ENCODE measurements at places on chromosomes 2 and 18.

DNA sequence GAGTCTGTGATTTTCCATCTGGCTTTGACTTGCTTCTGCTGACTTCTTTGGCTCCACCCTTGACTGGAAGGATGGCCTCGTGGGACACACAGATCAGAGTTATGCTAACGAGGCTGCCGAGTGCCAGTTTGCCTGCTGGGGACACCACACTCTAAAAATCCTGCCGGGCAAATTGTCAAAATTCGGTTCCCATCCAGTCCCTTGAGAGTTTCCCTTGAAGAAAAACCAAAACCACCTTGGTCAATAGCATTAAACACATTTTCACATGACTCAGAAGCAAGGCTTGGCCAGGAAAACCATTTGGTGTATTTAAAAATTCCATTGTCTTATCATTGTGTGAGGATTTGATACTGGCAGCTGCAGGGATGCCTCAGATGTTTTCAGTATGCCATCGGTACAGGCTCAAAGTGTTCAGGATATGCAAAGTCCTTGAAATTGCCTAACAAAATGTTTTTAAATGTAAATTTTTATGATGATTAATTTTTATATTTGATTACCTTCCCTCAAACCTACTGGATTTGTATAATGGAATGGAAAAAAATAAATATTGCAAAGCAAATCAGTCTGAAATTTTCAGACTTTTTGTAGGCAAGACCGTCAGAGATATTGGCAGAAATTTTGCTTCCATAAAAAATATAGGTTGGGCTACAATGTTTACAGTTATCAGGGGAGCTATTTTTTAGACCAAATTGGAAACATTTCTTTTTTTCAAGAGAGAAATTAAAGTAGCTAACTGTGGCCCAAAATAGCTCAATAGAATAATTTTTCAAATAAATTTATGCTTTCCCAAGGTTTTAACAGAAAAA, 41.6 kb downstream of the KCNE4 start:
- no peak for DNase-seq

- no peak for DNase-seq
These were observed 34.1 kb upstream of the SLC39A10 start for GRCh38 chr2:195622966-195623365.

DNA sequence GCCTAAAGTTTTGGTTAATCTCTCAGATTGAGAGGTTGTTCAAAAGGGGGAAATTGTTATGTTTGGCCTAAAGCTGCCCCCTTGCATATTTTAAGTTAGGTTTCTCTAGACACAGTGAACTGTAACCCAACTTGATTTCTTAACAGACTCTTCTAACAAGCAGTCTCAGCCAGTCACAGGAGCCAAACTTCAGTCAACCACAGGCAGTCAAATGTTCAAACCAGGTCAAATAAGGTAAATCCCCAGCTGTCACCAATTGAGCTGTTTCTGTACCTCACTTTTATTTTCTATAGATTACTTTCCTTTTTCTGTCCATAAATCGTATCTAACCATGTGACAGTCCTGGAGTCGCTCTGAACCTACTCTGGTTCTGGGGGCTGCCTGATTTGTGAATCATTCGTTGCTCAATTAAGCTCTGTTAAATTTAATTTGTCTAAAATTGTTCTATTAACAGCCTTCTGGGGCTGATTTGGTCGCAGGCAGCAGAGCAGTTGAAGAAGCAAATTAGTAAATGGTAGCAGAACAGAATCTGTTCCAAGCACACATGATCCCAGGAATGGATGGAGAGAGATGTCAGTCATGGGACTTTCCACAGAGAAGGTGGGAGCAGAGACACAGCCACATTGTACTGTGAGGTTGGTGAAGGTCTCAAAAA, 16.4 kb upstream of the NFU1 start:
- DNase-seq = no peak

- no peak for DNase-seq
These were observed 124.7 kb downstream of the QPCT start for GRCh38 chr2:37469126-37469525.

GRCh38 chr2:11688222-11689069, 18.5 kb upstream of the NTSR2 start:
- no peak for DNase-seq

GRCh38 chr2:126803434-126803775, 95.3 kb upstream of the TEX51 start:
- DNase-seq = no peak

- DNase-seq = no peak
These were observed 175.4 kb upstream of the SPRED2 start for GRCh38 chr2:65607662-65608305.

- DNase-seq = no peak
These were observed 40.2 kb upstream of the MCFD2 start for GRCh38 chr2:46955764-46956163.

GRCh38 chr18:49490246-49490762, 3.3 kb upstream of the C18orf32 start:
- DNase-seq = no peak

DNA sequence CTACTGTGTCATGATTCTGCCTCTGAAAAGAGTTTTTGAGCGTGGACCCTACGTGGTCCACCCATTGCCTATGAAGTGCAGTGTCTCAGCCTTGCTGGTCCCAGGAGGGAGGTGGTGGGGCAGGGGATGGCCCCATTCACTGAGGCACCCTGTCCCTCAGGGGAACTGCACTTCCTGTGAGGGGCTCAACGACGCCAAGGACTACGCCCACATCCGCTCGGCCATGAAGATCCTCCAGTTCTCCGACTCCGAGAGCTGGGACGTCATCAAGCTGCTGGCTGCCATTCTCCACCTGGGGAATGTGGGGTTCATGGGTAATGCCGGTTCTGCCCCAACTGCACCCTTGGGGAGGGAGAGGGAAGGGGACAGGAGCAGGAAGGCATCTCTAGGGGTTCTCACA, 42.5 kb downstream of the MYO7B start:
- no peak for DNase-seq

DNA sequence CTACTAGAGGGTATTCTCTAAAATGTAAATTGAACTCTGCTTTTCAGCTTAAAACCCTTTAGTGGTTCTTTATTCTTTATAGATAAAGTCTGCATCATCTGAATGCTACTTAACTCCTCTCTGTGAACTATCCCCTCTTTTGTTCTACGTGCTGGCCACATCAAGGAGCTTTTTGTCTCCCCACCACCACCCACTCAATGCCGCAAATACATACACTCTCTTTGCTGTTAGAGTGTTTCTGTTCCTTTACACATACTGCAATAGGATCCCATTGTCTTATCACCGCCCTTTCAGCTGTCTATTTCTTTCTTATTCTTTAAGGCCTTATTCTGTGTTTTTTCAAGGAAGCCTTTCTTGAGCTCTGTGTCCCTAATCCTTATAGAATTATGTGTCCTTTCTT, 83.3 kb downstream of the EML4 start:
- no peak for DNase-seq

- no peak for DNase-seq
These were observed 26.8 kb downstream of the HPCAL1 start for GRCh38 chr2:10329580-10329879.

GRCh38 chr18:56291294-56291693, 347.1 kb downstream of the TXNL1 start:
- no peak for DNase-seq

DNA sequence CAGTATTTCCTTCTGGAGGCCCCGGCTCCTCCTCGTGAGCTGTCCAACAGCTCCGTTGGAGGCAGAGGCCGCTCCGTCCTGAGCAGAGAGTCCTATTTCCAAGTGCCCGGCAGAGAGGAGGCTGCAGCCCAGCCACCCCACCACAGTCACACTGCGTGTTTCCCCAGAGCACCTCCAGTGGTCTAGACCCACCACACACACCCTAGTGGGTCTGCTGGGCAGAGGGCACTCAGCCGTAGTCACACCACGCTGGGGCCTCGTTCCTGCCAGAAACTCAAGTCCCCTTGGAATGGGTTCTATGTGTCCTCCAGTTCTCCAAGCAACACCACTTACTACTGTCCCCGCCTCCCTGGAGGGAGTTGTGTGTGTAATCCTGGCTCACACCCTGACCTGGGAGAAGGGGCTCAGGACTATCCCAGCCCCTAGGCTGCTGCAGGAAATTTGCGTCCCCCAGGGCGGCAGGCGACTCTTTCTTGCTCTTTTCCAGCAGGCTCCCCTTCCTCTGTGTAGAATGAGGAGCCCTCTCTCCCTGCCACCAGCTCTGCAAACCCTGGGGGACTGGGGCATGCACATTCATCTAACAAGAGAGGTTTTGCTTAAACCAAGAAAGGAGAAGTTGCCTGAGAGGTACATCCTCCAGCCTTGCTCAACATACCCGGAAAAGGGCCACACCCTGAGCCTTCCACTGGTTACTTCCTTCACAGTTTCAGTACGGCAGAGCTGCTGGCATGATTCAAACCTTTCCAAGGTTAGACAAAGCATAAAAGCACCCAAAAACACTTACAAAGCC, 114.1 kb downstream of the NDUFA10 start:
- no peak for DNase-seq

DNA sequence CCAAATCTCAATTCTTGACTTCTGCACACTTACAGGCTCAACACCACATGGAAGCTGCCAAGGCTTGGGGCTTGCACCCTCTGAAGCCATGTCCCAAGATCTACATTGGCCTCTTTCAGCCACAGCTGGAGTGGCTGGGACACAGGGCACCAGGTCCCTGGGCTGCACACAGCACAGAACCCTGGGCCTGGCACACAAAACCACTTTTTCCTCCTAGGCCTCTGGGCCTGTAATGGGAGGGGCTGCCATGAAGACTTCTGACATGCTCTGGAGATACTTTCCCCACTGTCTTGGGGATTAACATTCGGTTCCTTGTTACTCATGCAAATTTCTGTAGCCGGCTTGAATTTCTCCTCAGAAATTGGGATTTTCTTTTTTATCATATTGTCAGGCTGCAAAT, 29.9 kb downstream of the SP9 start:
- DNase-seq = no peak

GRCh38 chr18:12420821-12421421, 13.2 kb downstream of the PRELID3A start:
- DNase-seq = no peak

- DNase-seq = no peak
These were observed 417 bp downstream of the IL1B start for GRCh38 chr2:112836163-112836560.

GRCh38 chr2:46898024-46898423, 17.6 kb downstream of the MCFD2 start:
- no peak for DNase-seq

GRCh38 chr2:74275228-74275627, 68.0 kb downstream of the SLC4A5 start:
- no peak for DNase-seq

GRCh38 chr2:237283131-237283928, 130.6 kb downstream of the COL6A3 start:
- DNase-seq = no peak

GRCh38 chr18:78751664-78752063, 228.0 kb upstream of the SALL3 start:
- no peak for DNase-seq

- DNase-seq = no peak
These were observed 61.1 kb upstream of the RPL31 start for GRCh38 chr2:100940766-100941645.

DNA sequence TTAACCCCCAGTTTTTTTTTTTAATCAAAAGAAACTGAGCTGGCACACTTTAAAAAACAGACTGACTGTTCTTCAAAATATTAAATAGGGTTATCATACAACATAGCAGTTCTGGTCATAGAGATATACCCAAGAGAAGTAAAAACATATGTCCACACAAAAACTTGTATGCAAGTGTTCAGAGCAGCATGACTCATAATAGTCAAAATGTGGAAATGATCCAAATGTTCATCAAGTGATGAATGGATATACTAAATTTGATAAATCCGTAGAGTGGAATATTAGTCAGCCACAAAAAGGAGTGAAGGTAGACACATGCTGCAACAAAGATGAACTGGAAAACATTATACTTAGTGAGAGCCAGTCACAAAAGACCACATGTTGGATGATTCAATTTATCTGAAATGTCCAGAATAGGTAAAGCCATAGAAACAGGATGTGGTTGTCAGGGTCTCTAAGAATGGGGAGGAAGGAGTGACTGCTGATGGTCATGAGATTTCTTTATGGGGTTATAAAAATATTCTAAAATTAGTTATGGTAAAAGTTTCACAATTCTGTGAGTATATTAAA, 5.1 kb downstream of the SMIM21 start:
- DNase-seq = no peak

DNA sequence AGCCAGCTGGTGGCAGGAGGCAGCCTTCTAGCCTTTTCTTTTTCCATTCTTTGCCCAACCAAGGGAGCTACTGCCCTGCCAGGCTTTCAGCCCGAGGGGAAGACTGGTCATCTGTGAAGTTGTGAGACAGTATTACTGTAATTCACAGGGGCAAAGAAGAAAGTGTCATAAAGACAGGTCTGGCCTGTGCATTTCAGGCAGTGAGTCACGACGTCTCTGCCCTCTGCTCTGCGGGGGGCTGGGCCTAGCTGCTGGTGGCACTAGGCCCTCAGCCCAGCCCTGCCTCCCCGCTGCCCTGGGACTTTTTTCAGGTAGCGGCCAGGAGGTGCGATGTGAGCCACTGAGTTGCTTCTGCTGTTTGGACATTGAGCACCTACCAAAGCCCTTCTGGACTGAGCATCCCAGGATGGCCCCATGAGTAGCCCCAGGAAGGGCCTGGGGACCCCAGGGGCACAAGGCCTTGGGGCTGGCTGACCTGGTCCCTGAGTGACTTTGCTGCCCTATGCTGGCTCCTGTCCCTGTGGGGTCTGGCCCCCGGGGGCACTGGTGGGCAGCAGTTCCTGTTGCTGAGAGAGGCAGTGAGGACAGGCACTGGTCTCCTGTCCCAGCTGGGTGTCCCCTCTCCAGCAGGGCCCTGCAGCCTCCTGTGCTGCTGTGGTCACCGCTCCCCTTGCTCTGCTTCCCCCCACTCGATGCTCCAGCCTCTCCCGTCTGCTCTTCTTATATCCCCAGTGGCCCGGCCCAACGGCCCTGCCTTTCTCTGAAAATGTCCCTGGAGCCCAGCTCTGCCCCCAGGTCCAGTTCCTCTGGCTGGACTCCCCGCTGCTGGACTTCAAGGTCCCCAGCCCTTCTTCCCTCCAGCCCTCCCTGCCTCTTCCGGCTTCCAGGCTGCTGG, 7.0 kb downstream of the INHBB start:
- DNase-seq = no peak

- no peak for DNase-seq
These were observed 117.6 kb downstream of the POLE4 start for GRCh38 chr2:75076088-75076487.

GRCh38 chr2:114203679-114204078, 238.8 kb upstream of the DPP10 start:
- DNase-seq = no peak

GRCh38 chr18:44453505-44453904, 227.2 kb upstream of the SETBP1 start:
- no peak for DNase-seq

DNA sequence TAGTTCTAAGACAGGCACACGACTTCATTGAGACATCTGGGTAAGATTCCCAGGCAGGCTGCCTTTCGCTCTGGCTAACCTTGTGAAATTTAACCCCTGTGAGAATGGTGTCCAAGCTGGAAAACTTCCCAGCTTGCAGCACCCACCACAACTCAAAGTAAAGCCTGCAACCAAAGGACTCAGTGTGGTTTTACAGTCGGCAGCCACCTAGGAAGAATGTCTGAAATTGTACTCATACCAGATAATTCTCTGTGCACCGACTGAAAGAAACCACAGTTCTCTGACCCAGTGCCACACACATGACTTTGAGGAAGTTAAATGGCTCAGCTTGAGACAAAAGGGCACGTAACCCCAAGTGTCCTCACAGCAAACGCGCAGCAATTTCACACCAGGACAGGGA, 125.7 kb downstream of the RBMS1 start:
- no peak for DNase-seq
